NCI-H226 (cell line): ENCODE measurements at places on chromosomes 7 and 10.

GRCh38 chr10:1715821-1716220, 21.5 kb downstream of the ADARB2 start:
- no peak for DNase-seq

- no peak for DNase-seq
These were observed 53.1 kb downstream of the CPED1 start for GRCh38 chr7:121041516-121042148.

- DNase-seq: no peak
These were observed 27.7 kb upstream of the INSIG1 start for GRCh38 chr7:155269766-155270585.

DNA sequence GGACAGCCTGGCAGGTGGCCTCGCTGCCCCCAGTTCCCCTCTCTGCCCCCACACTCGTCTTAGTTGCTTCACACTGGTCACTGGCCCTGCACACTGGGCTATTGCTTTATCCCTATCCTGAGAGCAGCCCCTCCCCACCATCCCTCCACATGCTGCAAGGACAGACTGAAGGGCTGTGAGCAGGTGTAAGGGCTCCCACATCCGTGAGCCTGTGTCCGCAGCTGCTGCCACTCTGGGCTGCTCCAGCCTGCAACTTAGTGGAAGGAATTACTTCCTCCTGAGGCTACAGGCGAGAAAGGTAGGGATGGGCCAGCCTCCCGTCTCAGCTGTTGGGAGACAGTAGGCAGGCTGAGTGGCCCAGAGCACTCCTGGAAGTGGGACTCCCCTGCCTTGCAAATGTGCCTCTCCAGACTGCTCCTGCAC, 3.8 kb downstream of the RARRES2 start:
- DNase-seq: no peak

DNA sequence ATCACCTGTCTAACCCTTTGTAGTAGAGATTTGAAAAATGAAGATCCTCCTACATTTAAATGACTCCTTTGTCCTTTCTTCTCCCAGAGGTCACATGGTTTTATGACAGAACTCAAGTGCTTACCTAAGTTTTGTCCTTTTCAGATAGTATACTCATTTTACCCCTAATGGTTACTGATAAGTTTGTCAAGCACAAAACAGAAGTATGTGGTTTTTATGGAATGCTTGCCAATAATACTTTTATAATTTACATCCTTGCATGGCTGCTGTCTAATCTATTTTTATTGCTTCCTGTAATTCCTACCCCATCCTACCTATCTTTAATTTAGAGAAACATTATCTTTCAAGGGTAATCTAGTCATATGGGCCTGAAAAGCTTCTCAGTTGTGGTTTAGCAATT, 37.5 kb downstream of the HELLS start:
- DNase-seq: no peak

DNA sequence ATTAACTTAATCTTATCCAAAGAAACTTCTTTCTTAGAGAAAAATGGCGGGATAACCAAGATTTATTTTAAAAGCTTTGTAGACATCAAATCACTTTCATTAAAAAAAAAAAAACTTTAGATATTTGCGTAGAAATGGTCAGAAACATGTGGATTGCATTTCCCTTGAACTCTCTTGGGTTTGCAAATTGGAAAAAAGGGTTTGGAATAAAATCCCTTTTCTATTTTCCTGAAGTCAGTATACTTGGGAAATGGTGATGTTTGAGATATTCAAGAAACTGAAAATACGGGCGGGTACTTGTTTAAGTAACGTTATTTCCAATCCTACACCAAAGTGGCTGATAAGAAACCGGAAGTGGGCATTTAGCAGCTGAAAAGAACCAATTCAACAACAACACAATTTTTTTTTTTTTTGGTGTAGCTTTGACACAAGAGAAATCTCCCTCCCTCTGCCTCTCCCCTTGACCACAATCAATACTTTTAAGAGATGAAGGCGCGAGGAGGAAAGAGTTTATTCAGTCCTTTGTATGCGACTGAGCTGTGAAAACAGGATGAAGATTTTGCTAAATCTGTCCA, 13.7 kb upstream of the GFRA1 start:
- DNase-seq: no peak

DNA sequence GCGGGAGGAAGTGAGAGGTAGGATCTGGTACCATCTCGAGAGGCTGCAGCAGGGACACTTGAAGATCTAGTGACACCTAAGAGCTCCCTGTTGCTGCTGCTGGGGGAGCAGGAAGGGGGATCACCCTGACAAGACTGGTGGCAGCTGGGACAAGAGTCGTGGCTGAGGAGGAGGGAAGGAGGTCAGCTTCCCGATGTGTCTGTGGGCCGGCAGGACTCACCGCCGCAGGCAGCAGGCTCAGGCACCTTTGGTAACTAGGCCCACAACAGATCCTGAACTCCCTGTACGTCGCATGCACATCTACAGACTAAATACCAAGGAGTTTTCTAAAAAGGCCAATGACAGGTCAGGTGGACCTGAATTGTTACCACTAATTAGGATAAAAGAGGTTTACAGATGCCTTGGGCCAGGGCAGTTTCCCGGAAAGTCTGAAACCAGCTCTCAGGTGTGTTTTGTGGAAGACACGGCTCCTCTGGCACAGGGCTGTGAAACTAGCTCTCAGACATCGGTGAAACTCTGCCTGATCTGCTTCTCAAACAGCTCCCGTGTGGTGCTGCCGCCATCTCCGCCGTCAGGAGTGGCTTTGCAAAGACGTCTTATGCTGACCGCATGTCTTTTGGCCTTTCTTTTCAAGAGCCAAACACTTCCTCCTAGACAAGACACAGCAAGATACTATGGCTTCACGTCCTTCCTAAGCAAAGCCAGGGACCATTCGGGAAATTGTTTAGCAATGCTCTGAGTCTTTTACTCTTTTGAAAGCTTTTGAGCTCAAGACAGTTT, 609.7 kb downstream of the PTPRN2 start:
- no peak for DNase-seq

DNA sequence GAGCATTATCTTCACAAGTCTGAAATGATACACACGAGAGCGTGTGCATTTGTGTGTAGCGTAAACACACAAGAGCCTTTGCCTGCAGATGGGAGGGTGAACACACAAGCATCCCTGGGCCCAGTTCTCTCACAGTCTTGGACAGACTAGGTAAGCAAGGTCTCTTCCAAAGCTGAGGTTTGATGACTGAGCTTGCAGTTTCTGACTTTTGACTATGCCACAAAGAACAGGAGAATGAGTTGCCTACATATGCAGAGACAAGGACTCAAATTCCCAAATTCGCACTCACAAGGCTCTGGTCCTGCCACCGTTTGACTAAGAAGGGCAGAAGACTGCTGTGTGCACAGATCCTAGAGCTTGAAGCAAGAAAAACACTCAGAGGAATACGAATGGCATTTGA, 55.8 kb downstream of the FAM53B start:
- no peak for DNase-seq

- no peak for DNase-seq
These were observed 55.9 kb upstream of the MYL10 start for GRCh38 chr7:101684983-101685330.

- no peak for DNase-seq
These were observed 241.2 kb downstream of the CCDC7 start for GRCh38 chr10:32687116-32687515.

GRCh38 chr7:99453105-99453504, 12.9 kb downstream of the ATP5MF start:
- no peak for DNase-seq

DNA sequence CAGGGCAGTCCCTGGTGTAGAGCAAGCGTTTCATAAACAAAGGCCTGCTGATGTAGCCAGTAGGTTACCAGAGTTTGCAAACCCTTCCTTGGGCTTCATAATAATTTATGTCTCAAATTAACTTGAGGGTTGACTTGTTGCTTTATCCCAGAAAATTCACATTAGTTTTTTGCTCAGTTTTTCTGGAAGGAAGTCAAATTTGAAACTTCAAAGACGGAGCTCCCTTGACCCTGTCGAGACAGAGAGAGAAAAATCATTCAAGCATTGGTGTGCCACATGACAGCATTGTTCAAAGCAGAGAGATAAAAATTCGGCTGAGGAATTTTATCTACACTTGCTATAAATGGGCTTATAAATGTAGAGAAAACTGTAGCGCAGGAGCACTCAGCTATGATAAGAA, 627.7 kb downstream of the TNS3 start:
- peak; percentile 29 for DNase-seq

GRCh38 chr10:47018026-47018735, 107.0 kb downstream of the PTPN20 start:
- DNase-seq: no peak

- DNase-seq: peak; percentile 40
These were observed 2.9 kb upstream of the NRAP start for GRCh38 chr10:113666682-113667252.

- peak; percentile 83 for DNase-seq
These were observed 7.8 kb downstream of the HTRA1 start for GRCh38 chr10:122468926-122469781.

- DNase-seq: no peak
These were observed 5.0 kb downstream of the NEBL start for GRCh38 chr10:20892011-20892585.

- DNase-seq: no peak
These were observed 10.0 kb upstream of the GARIN1A start for GRCh38 chr7:128662091-128662490.

GRCh38 chr10:21212348-21212747, 313.1 kb downstream of the SKIDA1 start:
- DNase-seq: no peak

GRCh38 chr7:32957326-32958045, at the start of gene FKBP9:
TSS of gene FKBP9 (plus strand) at chr7:32957440. CDS start at chr7:32957574, 134 bp downstream.
- peak; percentile 95 for DNase-seq

- peak; percentile 12 for DNase-seq
These were observed 77.9 kb downstream of the CARD11 start for GRCh38 chr7:2965745-2966270.

- no peak for DNase-seq
These were observed 80.5 kb upstream of the FGFR2 start for GRCh38 chr10:121678631-121679174.

DNA sequence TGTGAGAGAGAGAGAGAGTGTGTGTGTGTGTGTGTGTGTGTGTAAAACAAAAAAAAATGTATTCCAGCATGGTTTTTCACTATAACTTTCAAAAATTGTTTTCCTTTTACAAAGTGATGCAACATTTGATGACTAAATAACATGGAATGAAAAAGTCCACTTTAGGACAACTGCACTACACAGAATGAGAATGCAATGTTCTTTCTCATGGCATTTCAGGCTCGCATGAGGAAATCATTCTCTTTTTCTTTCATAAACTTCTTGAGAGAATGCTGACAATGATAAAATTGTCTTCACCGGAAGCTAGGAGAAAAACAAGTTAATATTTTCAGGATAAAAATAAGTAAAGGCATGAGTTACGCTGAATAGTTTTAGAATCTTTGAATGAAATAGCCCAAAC, 53.7 kb downstream of the SLC16A12 start:
- peak; percentile 85 for DNase-seq

GRCh38 chr10:130711072-130711471, 574.9 kb downstream of the GLRX3 start:
- no peak for DNase-seq

DNA sequence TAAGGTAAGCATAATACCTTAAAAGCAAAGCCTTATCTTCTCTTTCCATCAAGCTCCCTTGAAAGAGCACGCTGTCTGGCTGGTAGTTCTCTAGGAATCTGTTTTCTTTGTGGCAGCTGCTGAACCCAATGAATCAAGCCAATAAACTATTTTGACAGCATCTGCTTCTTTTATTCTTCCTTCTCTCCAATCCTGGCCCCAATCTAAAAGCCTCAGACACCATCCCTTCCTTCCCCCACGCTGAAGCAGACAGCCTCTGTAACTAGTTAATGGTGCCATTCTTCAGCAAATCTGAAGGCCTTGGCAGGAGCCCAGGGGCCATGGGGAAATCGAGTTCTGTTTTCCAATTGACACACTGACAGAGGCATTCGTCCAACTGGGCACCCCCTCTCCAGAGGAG, 186.6 kb upstream of the LYZL1 start:
- DNase-seq: no peak

DNA sequence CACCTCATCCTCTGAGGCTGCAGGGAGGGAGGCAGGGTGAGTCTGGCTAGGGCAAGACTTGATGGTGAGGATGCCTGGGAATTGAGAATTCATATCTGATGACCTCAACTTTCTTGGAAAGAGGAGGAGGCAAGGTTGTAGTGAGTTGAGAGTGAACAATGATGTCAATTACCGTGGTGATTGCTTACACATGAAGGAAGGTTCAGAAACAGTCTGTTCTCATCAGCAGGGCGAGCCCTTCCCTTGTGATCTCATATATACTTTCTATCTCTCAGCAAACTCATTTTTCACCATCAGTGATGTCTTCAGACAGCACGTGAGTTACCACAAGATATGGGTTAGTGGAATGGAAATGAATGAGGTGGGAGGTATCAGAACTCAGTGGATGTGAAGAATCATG, 20.1 kb upstream of the COL13A1 start:
- DNase-seq: peak; percentile 45

GRCh38 chr10:113480081-113480360, 72.8 kb upstream of the HABP2 start:
- DNase-seq: no peak

- DNase-seq: no peak
These were observed 34.2 kb upstream of the IL15RA start for GRCh38 chr10:6011558-6011957.
